ENCODE measurements at places on chromosomes 4 and X.

GRCh38 chr4:84063619-84064018 is 435.5 kb downstream of the NKX6-1 start:
- no peak for DNase-seq

- DNase-seq, result no peak
Observed at GRCh38 chr4:52358883-52359321, 300.2 kb downstream of the USP46 start.

DNA sequence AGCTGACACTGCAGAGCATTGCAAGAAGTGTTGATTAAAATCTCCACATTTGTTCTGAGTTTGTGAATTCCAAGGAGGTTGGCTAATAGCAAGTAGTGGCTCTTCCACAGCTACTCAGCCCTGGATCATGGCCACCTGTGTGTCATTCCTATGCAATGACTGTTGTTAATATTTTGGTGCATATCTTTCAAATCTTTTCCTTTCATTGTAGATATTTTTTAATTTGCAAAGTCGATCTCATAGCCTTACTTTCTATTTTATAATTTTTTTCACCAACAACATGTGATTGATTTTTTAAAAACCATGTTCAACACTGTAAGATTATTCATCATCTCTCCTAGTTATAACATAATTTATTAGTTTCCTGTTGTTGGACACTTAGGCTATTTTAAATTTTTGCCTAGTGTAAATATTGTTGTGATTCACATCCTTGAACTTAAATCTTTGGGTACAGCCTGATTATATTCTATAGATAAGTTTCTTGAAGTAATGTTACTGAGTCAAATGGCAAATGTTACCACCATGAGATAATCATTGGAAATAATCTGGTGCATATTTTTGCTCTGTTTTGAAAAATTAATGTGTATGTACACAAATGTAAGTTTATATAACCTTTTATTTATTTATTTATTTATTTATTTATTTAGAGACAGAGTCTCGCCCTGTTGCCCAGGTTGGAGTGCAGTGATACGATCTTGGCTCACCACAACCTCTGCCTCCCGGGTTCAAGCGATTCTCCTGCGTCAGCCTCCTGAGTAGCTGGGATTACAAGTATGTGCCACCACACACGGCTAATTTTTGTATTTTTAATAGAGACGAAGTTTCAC is 17.1 kb upstream of the ARHGAP10 start:
- no peak for DNase-seq

GRCh38 chr4:4558881-4559280 is 17.0 kb upstream of the STX18 start:
- DNase-seq, result no peak

GRCh38 chr4:56696056-56696455 is 15.0 kb upstream of the HOPX start:
- no peak for DNase-seq

DNA sequence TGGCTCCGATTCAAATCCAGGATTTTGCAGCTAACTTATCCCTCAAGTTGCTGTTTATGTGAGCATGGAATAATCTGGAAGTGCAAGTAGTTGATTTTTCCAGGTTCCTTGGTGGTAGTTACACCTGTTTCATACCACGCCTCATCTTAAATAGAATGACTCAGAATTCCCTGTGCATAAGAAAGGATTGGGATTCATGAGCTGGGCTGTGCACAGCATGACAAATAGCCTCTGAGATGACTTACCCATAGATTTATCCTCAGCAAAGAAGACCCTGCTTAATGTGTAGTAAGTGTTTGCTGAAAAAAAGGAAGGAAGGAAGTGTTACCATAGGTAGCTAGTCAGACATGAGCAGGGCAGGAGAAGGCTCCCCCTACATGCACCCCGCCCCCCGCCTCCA is 777.7 kb upstream of the ADGRL3 start:
- DNase-seq, result no peak

DNA sequence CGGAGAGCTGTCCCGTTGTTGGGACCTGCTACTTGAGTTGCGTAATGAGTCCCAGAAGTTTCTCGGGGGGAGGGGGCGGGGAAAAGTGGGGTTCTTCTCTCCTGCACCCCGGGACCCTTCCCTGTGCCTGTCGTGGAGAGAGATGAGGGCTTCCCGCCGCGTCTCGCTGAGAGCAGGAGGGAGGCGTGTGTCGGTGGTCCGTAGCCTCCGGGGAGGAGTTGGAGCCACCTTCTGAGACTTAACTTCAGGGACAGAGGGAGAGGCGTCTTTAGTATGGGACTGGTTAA is 698 bp downstream of the AFF1 start:
- DNase-seq, result no peak

DNA sequence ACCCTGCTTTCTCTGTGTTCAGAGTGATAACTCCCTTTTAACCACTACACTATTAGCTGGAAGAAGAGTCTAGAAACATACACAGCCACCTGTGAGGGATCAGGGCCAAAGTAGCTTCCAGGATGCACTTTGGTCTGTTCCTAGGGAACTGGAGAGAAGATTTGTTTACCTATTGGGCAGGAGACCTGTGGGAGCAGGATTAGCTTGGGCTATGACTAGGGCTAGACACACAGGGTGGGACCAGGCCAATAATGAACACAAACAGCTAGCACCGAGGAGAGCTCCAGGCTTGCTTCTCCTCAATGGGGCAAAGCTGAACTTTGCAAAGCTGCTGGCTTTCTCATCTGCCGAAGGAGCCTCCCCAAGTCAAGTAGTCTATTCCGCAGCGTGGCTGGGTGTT is 24.4 kb upstream of the MAP7D3 start:
- DNase-seq, result no peak

- no peak for DNase-seq
Observed at GRCh38 chr4:147103403-147103946, 157.8 kb upstream of the TTC29 start.

- no peak for DNase-seq
Observed at GRCh38 chr4:71882113-71882841, 98.4 kb upstream of the GC start.

DNA sequence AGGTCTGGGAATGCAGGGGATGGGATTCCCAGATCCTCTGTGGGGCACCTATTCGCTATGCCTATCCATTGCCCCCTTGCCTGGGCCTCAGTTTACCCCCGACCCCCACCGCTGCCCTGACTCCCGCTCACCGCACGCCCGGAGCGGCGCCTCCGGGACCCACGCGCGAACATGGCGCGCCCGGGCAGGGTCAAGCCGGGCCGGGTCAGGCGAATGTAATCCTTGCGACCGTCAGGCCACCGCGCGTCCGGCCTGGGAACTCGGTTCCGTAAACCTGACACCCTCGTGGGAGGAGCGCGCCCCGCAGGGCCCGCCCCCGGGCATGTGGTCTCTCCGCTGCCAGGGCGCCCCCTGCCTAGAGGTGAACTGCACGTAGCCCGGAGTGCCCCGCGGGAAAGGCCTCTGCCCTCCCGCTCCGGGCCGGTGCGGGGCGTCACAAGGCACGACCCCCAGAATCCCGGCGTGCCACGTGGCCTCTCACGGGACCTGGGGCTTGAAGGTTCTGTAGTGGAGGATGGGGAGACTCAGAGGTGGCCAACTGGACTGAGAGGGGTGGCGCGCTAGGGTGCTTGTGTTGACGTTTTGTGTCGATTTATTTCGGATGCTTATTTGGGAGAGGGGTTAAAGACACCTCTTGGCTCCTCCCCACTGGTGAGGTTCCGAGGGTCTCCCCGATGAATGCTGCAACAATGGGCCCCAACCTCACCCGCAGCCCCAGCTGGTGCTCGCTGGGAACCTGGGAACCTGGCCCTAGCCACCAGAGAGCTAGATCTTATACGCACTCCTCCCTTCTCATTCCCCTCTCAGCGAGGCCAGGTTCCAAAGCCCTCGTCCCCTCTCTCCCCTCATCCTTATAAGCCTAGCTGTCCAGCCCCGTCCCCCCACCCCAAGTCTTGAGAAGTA is at the start of gene PRICKLE3:
TSS of gene PRICKLE3 (minus strand) at position 249 of the 903 bp plus-strand sequence. CDS start at position 173, 76 bp downstream.
- DNase-seq, result no peak

DNA sequence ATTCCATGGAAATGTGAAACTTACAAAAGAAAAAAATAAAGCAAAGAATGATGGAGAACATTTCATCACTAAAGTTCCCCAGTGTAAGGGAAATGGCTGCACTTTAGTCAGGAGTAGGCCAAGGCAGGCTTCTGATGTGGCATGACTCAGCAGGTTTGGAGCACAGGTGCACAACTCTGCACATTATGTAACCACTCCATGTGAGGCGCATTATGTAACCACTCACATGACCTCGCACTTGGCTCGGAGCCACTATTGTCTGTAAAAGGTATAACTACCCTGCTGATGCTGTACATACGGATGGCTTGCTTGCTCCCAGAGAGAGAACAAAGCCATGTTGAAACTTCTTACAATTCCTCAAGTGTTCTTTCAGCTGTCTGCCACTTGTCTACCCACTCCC is 727.6 kb downstream of the TRAM1L1 start:
- DNase-seq, result no peak

DNA sequence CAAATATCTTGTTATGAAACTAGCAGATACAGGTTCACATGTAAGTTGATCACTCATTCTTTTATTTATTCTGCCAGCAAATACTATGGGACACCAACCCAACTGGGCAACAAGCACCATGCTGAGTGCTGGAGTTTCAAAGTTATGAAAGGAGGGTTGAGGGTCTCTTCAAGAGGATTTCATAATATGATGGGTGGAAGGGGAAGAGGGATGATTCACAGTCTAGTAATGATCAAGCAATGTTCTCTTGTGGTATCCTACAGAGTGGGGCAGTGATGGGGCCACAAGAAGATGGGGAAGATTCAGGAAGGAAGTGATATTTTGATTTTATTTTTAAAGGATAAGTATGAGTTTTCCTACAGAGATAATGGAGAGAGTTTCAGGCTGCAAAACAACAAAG is 46.2 kb upstream of the TXK start:
- no peak for DNase-seq

GRCh38 chr4:8928074-8928473 is 56.4 kb upstream of the HMX1 start:
- DNase-seq, result no peak

- DNase-seq, result no peak
Observed at GRCh38 chrX:22424919-22425318, 152.2 kb downstream of the CBLL2 start.

- no peak for DNase-seq
Observed at GRCh38 chr4:93317057-93317456, 511.5 kb upstream of the ATOH1 start.

DNA sequence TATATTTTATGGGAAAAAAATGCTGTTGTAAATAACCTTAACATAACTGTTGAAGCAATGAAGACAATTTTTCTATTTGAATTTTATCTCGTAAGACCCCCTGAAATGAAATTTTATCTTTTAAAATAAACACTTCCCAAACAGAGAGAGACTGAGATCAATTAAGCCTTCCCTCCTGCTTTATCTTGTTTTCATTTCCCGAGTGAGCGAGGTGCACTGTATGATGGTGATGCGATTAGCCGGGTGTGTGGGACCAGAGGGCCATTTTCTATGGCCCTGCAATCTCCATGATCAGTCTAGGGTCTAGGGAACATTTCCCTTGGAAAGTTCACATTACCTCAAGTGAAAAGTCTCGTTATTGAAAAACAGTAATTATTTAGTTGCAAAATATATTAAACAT is 134.1 kb upstream of the MID1 start:
- no peak for DNase-seq

GRCh38 chr4:8135666-8136065 is 22.9 kb downstream of the ABLIM2 start:
- DNase-seq, result no peak

- DNase-seq, result no peak
Observed at GRCh38 chr4:30808276-30808675, 88.1 kb downstream of the PCDH7 start.

GRCh38 chr4:71198958-71199357 is 139.9 kb upstream of the SLC4A4 start:
- DNase-seq, result no peak

DNA sequence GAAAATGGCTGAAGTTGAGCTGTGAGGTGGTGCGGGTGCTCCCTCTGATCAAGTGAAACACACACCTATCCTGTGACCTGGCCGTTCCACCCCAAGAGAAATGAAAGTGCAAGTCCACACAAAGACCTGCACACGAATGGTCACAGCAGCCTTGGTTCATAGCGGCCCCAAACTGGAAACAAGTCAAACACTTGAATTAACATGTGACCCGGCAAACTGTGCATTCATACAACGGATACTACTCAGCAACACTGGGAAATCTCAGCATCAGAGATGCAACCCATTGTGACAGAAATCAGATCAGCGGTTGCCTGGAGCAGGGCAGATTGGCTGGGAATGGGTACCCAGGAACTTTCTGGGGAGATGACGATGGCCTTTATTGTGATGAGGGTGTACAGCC is 7.6 kb downstream of the G6PD start:
- DNase-seq, result no peak

GRCh38 chr4:88138561-88138960 is 19.9 kb downstream of the ABCG2 start:
- DNase-seq, result no peak

- no peak for DNase-seq
Observed at GRCh38 chrX:37348971-37349220, 268 bp upstream of the PRRG1 start.

- DNase-seq, result no peak
Observed at GRCh38 chr4:147560625-147561024, 56.6 kb upstream of the TMEM184C start.

GRCh38 chr4:48557478-48557877 is 67.4 kb downstream of the ZAR1 start:
- no peak for DNase-seq

DNA sequence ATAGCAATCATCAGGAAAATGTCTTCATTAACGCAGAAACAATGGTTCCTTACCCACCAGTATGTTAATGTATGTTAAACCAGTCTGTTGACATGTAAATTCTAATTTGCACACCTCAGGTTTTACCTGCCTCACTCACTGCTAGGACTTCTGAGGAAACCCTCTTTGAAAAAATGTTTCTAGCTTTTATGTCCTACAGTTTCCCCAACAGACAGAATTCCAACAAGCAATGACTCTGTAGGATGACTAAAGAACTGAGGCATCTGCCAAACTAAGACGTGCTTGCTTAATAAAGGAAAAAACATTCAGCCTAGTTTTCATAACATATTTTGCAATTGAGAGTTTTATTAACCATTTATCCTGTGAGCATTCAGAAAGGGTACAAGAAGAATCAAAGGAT is 20.6 kb upstream of the SOX3 start:
- DNase-seq, result no peak

DNA sequence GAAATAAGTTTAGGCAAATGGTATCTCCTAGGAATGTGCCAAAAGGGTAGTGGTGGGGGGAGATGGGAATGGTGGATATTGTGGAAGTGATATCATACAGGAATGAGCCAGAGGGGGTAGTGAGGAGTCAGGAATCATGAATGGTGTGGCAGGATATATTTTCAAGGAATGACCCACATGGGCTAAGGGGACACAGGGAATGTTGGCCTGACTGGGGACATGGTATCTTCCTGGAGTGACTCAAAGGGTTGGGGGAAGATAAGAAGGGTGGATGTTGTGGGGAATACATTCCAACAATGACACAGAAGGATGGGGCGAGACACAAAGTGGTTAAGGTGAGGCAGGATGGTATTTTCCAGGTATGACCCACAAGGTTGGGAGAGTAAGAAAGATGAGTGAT is 60.6 kb downstream of the MAOA start:
- no peak for DNase-seq

- DNase-seq, result no peak
Observed at GRCh38 chr4:97349468-97350186, 793.6 kb downstream of the STPG2 start.

All from anterior cingulate cortex (tissue), 58 donors.